ENCODE measurements at places on chromosomes 5 and 9.

DNA sequence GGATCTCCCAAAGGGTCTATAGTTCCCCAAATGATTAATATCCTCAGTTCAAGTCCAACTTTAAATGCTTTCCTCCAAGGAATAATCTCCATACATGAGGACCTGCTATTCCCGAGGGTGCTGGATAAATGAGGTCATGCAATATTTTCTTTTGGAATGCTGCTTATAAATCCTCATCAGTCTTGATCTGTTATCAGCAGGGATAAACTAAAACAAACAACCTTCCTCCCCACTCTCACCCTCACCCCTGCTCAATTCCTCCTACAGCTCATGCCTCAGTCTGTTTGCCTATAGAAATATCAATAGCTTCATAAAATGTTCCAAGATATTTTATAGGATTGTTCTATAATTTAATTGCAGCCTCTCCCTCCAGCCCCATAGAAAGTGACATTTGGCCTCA is 61.1 kb downstream of the GLRA1 start:
- no peak for DNase-seq

DNA sequence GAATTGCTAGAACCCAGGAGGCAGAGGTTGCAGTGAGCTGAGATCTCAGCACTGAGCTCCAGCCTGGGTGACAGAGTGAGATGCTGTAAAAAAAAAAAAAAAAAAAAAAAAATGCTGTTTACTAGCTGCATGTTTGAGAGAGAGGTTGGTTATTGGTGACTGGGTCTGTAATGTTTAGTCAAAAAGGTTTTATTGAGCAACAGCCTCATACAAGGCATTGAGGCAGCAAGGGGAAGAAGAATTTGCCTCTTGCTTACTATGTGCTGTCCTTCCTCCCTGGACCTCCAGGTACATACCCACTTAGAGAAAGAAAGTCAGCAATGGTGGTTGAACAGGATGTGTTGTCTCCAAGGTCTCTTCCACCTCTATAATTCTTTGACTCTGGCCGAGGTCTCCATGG is 140.7 kb upstream of the SPRY4 start:
- DNase-seq = no peak

GRCh38 chr9:27404661-27405060 is 107.7 kb upstream of the EQTN start:
- no peak for DNase-seq

- DNase-seq = no peak
Observed at GRCh38 chr5:124438903-124439281, 307.5 kb downstream of the ZNF608 start.

DNA sequence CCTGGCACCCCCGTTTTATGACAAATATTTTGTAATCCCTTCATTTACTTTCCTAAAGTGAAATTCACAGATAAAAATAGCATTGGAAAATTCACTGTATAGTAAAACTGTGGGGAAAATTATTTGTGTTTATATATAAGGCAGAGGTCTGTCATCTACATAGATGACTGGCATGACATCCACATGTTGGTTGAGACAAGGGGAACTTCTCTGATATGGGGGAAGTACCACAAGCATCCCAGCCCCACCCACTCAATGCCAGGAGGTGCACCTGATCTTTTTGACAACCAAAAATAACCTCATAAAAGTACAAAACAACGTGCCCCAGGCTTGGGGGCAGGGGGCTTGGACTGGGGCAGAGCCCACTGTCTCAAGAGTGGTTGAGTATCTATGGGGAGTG is 6.3 kb upstream of the TDRD7 start:
- DNase-seq = no peak

DNA sequence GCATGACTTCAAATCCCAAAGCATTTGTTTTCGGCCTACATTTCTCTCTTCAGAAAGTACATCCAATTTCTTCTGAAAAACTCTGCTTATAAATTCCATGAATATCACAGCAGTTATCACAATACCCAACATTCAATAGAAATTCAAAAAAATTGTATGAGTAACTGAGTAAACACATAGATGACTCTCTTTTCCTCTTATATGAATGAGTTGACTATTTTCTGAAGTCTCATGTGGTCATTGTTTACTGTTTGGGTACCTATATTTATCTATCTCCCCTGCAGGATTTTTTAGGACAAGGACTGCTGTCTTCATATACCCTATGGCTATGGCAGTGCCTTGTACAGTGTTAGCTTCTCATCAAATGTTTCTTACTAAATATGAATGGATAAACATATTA is 157.1 kb downstream of the HTR1A start:
- no peak for DNase-seq

DNA sequence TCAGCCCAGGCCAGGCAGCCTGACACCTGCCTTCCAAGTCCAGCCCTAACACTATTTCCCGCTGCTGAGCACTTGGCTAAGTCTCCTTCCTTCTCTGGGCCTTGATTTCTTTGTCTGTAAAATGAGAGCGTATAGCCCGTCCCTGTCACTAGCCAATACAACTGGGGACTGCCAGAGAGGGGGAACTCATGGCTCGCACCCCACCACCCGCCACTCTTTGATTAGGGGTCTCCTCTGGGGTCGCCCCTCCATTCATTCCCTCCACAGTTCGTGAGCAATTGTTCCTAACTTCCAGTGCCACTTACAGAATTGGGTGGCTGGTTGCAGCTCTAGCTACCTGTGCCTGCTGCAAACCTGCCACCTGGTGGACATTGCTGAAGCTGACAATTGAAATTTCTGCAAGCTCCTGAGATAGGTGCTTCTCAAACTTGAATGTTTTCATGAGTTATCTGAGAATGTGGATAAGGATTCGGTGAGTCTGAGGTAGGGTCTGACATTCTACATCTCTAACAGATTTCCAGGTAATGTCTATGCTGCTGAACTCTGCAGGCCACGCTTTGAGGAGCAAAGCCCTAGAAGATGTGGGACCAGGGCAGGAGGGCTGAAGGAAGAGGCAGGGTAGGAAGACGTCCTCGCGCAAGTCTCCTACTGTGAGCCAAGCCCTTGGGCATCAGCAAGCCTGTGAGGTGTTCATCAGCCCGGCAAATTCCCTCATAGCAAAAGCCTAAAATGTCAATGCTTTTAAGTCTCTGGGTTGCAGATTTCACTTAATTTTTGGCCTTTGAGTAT is 13.3 kb upstream of the RECK start:
- DNase-seq = no peak

- no peak for DNase-seq
Observed at GRCh38 chr5:78360924-78361630, 660 bp downstream of the SCAMP1 start.

GRCh38 chr9:16031486-16031885 is 478.6 kb downstream of the CCDC171 start:
- DNase-seq = no peak

DNA sequence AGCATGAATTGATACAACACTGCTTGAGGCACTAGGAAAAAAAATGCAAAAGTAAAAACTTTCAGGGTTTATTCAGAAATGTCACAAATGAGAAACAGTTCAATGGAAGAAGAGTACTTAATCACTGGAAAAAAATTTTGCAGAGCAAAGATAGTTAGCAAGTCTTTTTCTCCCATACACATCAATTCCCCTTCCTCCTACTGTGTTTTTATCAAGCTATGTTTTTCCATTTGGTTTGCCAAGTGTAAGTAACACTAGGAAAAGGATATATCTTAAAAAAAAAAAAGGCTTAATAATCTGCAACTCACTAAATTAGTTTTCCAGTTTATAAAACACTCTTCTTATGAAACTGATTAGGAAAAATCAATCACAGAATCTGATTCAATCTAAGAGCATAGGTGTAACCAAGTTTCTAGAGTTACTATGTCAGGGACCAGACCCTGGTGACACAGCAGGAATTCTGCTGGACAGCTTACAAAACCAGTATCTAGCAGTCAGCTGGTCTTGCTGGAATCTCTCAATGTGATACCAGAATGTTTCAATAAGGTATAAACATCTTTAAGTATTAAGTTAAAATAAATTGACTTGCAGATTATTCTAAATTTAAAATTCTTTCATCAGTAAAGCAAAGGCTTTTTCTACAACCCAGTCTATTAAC is 34.7 kb downstream of the RNF145 start:
- no peak for DNase-seq

- DNase-seq = no peak
Observed at GRCh38 chr9:83707518-83707767, 315 bp downstream of the UBQLN1 start.

DNA sequence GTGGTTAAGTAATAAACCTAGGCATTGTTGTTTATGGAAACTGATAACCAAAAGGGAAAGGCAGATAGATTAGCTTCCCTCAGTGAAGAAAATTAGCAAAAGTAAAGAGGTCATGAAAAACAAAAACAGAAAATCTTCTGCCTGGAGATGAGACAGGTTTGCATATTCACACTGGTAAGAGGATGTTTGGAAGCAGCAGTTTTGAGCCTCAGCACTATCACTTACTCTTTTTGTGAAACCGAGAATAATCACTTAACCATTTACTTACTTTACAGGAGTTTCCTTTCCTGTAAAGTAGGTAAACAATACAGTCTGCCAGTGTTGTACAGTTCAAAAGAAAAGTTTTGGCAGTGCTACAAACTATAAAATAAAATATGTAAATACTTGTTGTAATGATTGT is 35.5 kb upstream of the EMB start:
- no peak for DNase-seq

- no peak for DNase-seq
Observed at GRCh38 chr5:91379246-91379913, 3.7 kb downstream of the ARRDC3 start.

- DNase-seq = no peak
Observed at GRCh38 chr5:17343675-17344074, 126.2 kb downstream of the BASP1 start.

DNA sequence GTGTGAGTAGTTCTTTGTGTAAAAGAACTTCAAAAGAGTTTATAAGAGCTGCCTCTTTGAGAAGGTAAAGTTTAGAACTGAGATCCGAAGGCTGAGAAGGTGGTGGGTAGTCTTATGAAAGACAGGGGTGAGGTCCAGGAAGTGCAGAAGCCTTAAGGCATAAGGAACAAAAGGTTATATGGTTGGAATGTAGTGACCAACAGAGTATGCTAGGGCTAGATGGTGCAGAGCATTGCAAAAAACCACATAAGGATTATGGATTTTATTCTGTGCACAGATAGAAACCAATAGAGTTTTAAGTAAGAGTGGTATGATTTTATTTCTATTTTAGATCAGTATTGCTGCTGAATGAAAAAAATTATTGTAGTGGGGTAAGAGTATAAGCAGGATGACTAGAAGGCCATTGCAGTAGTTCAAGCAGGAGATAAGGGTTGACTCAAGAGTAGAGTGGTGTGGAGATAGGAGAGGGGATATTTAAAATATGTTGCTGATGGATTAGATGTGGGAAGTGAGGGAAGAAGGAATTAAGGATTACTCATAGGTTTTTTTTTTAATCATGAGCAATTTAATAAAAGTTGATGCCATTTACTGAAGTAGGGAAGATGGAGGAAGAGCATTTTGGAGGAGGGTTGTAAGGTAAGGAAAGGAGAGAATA is 3.7 kb downstream of the RECK start:
- DNase-seq = no peak

GRCh38 chr5:145772466-145772865 is 62.7 kb downstream of the PRELID2 start:
- DNase-seq = no peak

DNA sequence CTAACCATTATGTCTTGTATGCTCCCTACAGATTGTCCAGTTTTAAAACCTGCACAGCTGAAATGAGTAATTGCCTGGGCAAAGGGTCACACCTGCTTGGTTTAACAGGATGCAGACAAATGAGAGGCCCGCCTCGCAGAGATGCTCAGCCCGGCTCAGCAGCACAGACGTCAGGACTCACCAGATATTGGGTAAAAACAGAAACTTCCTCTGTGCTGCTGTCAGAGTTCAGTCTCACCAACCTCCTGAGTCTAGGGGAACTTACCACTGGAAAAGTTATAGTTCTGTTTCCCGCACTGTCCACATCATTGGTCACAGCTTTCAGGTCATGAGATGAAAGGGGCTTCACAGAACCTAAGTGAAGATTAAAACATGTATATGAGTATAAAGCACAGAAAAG is 152.5 kb downstream of the ESM1 start:
- no peak for DNase-seq

DNA sequence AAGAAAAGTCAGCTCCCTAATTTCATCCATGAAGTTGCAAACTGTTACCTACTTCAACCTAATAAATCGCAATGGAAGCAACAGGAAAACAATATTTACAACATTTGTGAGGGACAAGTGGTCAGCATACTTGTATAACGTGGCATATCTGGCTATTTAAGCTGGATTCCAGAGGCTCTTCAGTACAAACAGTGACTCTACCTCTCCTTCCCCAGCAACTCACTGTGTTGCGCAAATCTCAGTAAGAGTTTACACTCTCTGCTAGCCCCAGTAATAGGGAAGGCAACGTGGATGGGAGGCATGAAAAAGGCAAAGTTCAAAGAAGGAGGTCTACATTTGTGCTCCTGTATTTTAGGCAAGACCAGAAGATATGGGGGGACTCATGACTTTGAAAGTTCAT is 18.9 kb upstream of the SEMA5A start:
- DNase-seq = no peak

DNA sequence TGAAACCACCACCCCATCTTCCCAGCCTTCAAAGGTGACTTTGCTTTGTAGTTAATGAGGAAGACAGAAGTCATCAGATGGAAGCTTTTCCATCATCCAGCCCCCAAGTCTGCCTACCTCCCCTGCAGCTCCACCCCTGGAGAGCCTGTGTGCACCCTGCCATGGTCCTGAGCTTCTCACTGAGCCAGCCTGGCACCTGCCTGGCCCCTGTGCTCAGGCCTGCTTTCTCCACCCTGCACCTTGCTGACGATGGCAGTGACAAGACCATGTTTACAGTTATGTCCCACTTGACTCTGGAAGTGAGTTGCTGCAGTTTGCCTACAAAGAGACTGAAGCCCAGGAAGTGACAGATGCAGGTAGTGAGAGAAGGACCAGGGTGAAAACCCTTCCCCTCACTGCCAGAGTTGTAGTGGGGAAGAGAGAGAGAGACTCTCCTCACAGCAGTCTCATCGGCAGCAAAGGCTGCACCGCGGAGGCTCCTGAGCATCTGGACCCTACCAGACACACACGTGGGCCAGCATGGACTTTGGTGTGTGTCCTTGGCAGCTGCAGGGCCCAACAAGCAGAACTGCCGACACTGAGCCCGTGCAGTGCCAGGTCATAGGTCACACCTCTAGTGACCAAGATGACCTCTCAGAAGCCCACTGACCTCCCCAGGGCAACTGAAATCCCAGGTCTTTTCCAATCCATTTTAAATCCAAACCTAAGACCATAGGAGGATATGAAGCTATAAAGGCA is 107.1 kb downstream of the CACNA1B start:
- DNase-seq = no peak

DNA sequence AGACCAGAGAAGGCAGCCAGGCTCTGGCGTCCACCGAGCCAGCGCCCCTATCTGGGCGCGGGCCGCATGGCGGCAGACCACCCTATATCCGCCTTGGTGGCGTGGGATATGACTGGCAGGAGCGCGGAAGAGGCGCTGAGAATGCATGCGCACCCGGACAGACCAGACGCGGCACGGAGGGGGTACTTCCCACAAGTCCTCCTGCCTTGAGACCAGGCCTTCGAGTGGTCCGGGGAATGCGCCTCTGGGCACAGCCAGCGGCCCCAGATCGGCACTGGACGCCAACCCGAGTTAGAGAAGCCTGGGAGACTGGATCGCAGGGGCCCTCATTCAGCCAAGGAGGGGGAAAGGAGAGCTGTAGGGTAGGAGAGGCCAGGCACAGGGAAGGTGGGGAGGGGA is 2.5 kb upstream of the LMX1B start:
- DNase-seq = no peak
